ENCODE measurements at places on chromosomes 2 and 18.

DNA sequence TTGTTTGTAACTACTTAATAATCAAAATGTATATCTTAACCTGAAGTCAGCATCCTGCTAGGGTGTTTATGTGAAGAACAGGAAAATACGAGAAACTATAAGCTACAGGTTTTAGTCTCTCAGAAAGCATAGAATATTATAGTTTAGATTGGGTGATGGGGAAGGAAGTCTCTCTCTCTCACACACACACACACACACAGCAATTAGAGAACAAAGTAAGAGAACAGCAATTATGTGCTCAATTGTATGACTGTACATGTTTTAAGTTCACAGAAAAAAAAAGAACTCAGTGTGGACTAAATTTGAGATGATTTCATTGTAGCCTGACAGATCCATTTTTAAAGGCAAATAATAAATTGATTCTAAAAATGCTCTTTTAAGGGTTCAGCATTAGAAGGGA is 94.3 kb upstream of the ZNF516 start:
- no peak for DNase-seq

- DNase-seq: no peak
Measured at GRCh38 chr2:66547887-66548286, 113.0 kb downstream of the MEIS1 start.

DNA sequence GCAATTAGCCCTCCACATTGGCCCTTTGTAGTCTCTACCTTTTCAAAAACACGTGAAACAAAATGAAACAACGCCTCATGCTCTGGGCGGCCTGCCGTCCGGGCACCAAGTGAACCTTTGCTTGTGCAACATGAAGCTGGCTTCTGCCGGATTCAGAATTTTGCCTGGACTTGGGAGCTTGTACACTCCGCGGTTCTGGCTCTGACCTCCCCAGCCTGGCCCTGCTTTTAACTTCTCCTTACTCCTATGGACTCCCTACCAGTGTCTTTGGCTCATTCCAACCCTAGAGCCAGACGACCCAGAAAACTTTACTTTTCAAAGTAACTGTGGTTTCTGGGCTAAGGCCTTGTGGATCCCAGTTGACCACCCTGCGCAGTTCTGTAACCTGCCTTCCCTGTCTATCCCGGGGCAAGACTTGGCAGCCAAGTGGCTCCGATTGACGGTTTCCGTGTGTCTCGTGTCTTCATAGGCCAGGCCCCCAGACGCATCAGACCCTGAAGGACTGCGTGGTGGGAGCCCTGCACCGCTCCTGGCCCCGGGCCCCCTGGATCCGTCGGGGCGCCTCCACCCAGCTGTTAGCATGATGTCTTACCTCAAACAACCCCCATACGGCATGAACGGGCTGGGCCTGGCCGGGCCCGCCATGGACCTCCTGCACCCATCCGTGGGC is 1.9 kb downstream of the OTX1 start:
- no peak for DNase-seq

DNA sequence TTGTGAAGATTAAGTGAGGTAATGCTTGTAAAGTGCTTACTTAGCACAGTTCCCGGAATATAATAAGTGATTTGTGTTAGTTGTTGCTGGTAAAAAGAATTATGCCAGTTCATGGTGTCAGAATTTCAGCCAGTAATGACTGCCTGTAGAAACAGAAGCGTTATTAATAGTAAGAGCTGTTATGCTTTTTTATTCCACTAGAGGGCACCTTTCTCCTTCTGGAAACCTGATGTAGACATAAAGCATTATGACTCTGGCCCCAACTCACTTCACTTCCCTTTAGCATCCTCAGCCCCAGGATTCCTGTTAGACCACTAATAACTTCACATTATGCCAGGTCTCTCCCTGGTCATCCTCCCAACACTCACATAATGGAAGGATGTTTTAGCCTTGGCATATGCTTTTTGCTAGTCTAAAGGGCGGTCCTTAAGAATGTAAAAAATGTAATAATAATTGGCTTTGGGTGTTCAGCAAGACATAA is 34.9 kb downstream of the C18orf54 start:
- DNase-seq: peak; percentile 83

DNA sequence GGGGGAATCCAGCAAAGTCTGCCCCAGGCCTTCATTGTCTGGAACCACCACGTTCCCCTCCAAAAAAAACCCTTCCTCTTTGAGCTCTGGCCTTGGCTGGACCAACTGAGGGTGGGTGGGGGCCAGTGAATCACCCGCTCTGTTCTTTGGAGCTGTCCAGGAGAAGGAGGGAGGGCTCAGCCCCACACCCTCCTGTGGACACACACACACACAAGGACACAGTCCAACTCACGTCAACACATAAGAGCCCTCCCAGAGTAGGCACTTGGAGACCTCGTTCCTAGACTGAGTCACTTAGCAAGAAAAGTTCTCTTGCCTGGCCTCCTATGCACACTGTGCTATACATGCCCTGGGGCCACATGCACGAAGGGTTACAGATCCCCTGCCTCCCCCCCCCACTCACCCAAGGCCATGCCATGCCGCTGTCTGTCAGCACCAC is 1.2 kb upstream of the TNS1 start:
- no peak for DNase-seq

DNA sequence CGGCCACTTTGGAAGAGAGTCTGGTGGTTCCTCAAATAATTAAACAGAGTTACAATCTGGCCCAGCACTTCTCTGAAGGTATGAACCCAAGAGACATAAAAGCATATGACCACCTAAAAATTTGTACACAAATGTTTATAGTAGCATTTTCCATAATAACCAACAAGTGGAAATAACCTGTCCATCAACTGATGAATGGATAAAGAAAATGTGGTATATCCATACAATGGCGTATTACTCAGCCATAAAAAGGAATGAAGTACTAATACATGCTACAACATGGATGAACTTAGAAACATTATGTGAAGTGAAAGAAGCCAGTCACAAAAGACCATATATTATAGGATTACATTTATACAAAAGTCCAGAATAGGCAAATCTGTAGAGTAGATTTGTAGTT is 76.0 kb upstream of the RGPD5 start:
- no peak for DNase-seq

DNA sequence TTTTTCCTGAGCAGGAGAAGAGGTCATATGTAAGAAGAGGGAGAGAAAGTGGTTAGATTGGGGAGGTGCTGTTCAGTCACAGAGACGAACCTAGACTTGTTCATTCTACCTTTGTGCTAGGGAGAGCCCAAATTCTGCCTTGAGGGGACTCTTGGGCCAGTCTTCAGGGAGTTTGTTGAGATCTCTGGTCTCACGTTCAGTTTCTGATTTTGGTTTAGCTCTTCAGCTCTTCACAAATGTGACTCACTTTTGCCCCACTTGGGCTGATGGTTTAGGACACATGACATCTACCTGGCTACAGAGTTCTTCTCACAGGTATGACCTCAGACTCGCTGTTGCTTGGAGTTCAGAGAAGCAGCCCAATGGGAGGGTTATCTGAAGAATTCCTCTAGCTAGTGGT is 49.2 kb upstream of the DARS1 start:
- DNase-seq: no peak

- DNase-seq: no peak
Measured at GRCh38 chr2:112768432-112768831, 4.0 kb upstream of the CKAP2L start.

GRCh38 chr2:227788561-227789018 is 25.1 kb upstream of the CCL20 start:
- no peak for DNase-seq

DNA sequence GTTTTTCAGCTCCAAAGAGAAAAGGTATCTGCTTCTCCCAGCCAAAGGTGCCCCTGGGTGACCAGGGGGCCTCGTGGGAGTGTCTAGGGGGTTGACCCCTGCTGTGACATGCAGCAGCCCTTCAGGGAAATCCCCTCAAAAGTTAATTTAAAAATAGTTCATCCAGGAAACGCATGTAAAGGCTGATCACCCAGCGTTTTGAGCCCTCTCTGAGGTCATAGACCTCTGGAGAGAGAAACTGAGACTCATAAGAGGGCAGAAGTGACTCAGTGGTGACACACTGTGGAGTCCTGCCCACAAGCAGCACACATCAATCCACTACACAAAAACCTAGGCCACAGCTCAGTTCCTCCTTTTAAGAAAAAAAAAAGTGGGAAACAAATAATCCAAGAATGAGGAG is 11.9 kb downstream of the GAL3ST2 start:
- peak; percentile 24 for DNase-seq

- DNase-seq: no peak
Measured at GRCh38 chr2:32849456-32850194, 97.1 kb upstream of the LTBP1 start.

Measured in kidney glomerular epithelial cell (primary cell).